ENCODE measurements at places on chromosomes 6 and 20.

GRCh38 chr6:104214901-104215300 is 644.8 kb downstream of the HACE1 start:
- no peak for DNase-seq

- peak; percentile 39 for DNase-seq
Observed at GRCh38 chr6:19137505-19137904, 699.7 kb upstream of the ID4 start.

DNA sequence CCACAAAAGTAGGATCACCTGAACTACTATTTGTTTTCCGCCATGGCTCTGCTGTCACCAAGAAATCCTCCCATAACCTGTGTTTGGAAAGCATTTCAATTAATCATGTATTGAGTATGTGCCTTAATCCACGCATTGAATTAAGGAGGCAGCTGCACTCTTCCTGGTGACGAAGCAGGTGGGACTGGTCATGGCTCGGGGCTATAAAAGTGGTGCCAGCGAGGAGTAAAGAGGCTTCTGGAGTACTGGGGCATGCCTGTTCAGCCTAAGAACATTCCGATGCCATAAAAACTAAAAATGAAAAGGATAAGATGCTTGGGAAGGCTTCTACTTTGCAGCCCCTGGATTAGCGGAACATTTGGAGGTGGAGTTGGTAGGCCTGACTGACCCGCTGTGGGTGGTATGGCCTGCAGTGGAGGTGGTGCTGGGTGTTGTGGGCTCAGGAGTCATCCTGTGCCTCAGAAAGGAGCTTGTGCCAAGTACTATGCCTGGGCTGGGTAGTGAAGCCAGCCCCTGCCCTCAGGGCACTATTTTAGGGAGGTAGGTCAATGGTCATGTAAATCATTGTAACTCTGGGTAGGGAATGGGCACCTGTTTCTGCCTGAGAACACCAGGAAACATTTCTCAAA is 110.5 kb downstream of the B3GAT2 start:
- DNase-seq: peak; percentile 63

GRCh38 chr6:168292826-168293225 is 26.8 kb downstream of the DACT2 start:
- peak; percentile 91 for DNase-seq

- DNase-seq: no peak
Observed at GRCh38 chr6:36019167-36019566, 5.3 kb downstream of the SLC26A8 start.

DNA sequence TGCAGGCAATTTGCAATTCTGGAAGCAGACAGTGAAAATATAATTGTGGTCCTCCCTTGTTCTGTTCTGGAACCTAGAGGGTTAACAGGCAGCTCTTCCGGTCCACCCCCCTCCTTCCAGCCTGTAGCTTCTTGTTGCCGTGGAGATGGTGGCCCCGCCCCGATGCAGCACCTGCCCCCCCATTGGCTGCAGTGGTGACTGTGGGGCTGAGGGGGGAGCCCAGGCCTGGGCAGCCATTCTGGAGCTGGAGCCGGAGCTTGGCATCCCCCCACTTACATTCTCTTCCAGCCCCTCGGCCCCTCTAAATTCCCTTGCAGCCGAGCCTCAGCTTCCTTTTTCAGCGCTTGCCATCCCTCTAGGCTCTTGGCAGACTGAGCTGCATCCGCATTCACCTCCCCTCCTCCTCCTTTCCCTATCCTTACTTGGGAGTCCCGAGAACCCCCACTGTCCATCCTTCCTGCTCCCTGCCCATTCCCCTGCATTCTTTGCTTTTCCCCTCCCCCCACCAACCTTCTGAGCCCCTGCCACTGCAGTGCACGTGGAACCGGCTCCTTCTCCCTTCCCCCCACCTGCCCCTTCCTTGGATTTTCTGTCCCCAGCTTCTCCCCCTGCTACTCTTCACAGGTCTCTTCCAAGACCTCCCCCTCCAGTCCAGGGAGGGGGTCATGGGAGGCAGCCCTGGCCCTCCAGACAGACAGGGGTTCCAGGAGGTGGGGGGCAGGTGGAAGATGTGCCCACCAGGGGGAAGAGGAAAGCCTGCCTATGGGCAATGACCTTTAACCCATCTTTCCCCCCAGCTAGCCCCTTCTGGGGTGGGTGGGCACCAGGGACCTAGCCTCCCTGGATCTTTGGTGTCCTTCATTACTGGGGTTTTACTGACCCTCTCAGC is 11.4 kb downstream of the SYNGAP1 start:
- peak; percentile 54 for DNase-seq

DNA sequence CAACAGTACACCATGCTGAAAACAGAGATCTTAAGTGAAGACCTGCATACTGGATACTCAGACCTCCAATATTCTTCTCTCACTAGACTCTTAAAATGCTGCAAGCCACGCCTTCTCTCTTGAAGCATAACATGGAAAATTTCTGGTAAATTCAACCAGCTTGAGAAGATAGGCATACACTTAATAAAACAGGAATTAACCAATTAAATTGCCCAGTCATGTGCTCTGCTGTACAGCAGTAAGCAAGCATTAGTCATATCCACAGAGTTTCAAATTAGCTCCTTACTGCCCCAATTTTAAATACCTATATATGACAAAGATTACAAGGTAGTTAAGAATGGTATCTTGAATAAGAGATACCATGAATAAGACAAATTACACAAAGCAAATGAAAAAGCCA is 53.8 kb downstream of the C6orf58 start:
- DNase-seq: no peak

- no peak for DNase-seq
Observed at GRCh38 chr6:48233063-48233462, 122.1 kb upstream of the PTCHD4 start.

- no peak for DNase-seq
Observed at GRCh38 chr6:30163090-30163917, at the start of gene TRIM15. TSS of gene TRIM15 (plus strand) at chr6:30163546. CDS start at chr6:30163685, 139 bp downstream.

Data from NCI-H774 (cell line).